ENCODE measurements at places on chromosomes 5 and 9.

DNA sequence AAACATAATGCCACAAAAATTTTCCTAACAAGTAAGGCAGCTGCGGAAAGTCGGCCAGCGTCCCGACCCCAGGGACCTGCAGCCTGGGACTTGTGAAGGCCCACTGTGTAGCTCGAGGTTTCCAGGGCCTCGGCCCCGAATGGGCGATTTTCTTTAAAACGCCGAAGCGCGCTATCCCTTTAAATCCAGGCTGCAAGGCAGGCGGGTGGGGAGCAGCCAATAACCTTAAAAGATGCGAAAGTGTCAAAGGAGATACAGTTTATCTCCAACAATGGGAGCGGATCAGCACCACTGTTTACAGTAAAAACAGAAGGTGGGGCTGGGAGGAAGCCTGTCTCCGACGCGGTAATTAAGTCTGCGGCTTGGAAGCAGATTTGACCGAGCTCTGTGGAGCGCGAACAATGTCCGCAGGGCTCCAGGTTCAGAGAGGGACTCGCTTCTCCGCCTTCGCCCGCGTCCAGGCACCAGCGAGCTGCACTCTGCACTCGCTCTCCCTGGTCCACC lies 1.7 kb upstream of the ZSWIM6 start:
- no peak for DNase-seq

DNA sequence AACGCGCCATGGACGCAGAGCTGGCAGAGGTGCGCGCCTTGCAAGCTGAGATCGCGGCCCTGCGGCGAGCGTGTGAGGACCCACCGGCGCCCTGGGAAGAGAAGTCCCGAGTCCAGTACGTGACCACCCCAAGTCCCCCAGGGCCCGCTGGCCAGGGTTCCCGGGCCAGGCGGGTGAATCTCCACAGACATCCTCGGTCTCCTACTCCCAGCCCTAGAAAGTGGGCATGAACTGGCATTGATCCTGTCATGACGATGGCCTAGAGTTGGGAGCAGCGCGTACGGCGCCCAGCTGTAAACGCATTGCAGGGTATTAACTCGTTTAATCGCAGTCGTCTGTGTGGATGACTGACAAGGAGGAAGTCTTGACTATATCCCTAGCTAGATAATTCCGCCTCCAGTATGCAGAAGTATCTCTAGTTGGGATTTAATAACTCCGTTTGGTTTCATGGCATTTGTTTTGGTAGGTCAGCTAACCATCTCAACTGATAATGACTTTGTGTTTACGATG lies 293 bp downstream of the CENPP start:
- no peak for DNase-seq

DNA sequence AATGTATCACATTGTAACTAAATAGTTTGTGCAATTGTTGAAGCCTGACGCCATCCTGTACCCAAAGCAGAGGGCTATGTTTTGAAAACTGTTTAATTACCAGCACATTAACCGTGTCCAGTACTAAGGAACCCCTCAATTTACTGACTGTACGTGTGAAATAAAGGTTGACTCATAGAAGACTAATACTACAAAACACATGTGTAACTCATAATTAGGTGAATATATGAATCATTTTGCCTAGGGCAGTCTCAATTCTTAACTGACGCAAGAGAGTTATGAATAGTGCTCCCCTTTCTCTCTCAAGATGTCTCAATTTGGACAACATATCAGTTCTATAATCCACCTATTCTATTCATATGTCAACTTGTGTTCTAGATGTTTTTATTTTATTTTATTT lies 558.4 kb downstream of the PRDM9 start:
- no peak for DNase-seq

- DNase-seq = no peak
These were observed 174.8 kb upstream of the CLINT1 start for GRCh38 chr5:158033724-158034123.

DNA sequence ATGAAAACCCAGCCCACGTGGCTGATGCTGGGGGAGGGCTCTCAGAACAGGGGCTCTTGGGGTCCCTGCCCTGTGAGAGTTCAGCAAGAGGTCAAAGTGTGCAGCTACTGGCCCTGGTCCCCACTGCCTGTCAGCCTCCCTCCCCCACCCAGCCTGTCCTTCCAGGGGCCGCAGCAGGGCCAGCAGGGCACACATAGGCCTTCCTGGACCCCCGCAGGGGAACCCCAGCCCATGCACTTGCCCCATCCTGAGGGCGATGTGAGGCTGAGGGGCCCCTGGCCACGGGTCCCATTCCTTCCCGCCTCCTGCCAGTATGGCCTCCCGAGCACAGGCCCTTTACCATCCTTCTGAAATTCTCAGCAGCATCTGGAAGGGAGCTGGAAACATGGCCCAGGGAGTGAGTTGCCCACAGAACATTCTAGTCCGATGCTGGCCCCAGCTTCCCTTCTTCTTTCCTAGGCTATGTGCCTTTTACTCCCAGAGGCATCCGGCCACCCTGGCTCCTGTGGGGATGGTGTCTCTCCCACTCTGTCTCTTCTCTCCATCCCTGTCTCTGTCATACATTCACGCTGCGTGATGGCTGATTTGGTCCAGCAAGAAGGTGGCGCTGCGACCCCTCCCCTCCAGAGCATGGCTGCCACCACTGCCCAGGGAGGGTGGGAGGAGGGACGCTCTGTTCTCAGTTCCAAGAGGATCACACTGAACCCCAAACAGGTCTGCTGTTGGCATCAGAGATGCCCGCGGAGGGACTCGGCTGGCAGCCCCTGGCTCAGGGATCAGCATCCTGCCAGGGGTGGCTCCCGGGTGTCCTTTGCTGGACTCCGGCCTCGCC lies 19.6 kb downstream of the MRPL36 start:
- DNase-seq = no peak

All from stimulated activated CD4-positive, alpha-beta T cell treated with anti-CD3 and anti-CD28 coated beads, Interleukin-1b, Interleukin-23, amount 100 ng/mL, for 1 hour (primary cell).